CD4-positive, alpha-beta T cell treated with Interleukin-12 subunit alpha and Interleukin-12 subunit beta, for 1 hour (primary cell): ENCODE measurements at places on chromosomes 2 and 18.

GRCh38 chr18:75698861-75699260 lies 271.4 kb upstream of the SMIM21 start:
- no peak for DNase-seq

DNA sequence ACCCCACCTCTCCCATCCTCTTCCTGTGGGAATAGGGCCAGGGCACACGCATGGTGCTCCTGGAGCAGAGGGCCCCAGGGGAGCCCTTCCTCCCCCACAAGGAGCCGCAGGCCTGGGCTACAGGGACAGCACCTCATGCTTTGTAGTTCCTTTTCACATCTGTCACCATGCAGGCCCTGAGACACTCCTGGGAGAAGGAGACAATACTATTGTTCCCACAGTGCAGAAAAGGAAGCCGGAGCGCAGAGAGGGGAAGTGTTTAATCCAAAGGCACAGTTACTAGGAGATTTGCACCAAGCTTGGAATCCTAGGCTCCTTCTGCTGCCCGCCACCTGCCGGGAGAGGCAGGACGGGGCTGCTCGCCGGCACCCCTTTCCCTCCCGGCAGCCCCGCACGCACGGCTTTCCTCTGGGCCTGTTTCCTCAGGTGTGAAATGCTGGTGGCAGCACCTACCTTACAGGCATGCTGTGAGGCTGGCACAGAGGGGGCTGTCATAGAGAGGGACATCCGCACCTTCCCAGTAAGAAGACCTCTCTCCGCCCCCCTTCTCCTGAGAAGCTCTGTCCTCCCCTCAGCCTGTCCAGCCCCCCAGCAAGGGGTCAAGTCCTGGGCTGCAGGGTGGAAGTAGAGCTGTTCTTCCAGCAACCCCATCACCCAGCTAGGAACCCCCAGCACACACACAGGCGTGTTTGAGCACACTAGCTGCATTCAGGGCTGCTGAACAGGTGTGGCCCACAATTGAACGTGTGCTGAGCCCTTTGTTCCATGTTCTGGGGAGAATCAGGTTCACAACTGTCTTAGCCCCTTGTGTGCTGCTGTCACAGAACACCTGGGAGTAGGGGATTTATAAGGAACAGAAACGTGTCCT lies 62.6 kb downstream of the SMAD7 start:
- DNase-seq: no peak

GRCh38 chr18:59268721-59269562 lies 4.3 kb downstream of the RAX start:
- DNase-seq: peak; percentile 7

GRCh38 chr2:109126501-109126860 lies 2.5 kb upstream of the SH3RF3 start:
- no peak for DNase-seq

- no peak for DNase-seq
Observed at GRCh38 chr18:58268849-58269248, 224.8 kb downstream of the NEDD4L start.

DNA sequence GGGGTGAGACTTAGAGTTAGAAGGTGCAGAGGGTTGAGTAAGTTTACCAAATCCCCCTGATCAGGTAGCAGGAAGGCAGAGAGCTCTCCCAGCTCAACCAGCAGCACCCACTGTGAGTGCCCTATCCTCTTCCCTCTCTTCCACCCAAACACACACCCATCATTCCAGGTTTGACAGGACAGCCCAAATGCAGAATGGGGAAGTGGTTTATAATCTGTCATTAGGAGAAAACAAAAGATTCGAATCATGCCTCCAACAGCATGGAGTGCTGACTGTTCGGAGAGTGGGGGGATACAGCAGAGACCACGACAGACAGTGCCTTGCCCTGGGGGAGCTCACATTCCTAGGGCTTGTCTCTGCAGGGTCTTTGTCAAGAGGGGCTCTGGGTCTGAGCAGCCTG lies 11.7 kb downstream of the CXCR2 start:
- no peak for DNase-seq

DNA sequence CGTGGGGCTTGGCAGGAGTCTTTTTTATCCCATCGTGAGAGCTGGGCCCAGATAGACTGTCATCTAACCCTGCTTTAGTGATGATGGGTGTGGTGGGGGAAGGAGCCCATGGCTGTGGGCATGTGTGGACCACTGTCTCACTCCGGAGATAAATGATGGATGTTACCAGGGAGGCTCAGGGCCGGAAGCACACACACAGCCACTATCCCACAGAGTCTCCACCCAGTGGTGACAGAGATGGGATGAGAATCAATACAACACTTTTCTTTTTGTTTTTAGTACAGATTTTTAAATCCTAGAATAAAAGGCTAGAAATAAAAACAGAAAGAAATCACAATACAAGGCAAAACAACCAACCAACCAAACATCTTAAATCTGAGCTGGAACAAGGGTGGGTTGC lies 233.4 kb downstream of the SOX11 start:
- no peak for DNase-seq

- no peak for DNase-seq
Observed at GRCh38 chr2:235570256-235570655, 76.4 kb downstream of the AGAP1 start.

GRCh38 chr2:88199912-88200682 lies 30.0 kb downstream of the THNSL2 start:
- peak; percentile 23 for DNase-seq

- no peak for DNase-seq
Observed at GRCh38 chr2:42847596-42848151, 55.3 kb upstream of the HAAO start.

GRCh38 chr2:53640466-53640865 lies 127.1 kb upstream of the CHAC2 start:
- no peak for DNase-seq

DNA sequence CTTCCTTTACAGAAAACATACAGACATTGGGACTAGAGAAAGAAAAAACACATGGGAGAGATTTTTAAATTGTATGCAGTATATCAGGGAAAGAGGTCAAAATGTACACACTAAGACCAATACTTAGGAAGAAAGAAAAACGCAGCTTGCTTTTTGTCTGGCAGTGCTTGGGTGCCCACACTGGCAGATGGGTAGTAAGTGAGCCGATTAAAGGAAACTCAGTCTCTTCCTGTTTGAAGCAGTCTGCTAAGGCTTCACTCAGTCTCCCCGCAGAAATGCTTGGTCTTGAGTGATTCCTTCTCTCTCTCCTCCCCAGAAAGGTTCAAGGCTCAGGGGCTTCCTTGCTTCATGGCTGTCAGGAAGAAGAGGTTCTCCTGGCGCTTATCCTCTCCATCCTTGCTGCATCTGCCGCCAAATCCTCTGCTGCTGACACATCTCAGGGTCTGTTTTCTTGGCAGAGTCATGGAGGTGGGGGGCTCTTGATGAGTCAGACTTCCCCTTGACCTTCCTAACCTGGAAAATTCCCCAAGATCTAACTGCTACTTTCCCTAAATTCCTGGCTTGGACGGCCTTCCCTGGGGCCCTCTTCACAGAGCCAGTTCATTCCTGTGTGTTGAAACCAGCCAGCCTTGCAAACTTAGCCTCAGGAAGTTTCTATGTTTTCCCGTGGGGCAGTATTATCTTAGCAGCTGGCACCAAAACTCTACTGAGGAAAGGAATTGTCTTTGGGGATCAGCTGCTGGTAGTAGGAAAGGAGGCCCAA lies 10.5 kb upstream of the TMSB10 start:
- peak; percentile 44 for DNase-seq

GRCh38 chr2:133380991-133381390 lies 187.3 kb downstream of the NCKAP5 start:
- DNase-seq: no peak

DNA sequence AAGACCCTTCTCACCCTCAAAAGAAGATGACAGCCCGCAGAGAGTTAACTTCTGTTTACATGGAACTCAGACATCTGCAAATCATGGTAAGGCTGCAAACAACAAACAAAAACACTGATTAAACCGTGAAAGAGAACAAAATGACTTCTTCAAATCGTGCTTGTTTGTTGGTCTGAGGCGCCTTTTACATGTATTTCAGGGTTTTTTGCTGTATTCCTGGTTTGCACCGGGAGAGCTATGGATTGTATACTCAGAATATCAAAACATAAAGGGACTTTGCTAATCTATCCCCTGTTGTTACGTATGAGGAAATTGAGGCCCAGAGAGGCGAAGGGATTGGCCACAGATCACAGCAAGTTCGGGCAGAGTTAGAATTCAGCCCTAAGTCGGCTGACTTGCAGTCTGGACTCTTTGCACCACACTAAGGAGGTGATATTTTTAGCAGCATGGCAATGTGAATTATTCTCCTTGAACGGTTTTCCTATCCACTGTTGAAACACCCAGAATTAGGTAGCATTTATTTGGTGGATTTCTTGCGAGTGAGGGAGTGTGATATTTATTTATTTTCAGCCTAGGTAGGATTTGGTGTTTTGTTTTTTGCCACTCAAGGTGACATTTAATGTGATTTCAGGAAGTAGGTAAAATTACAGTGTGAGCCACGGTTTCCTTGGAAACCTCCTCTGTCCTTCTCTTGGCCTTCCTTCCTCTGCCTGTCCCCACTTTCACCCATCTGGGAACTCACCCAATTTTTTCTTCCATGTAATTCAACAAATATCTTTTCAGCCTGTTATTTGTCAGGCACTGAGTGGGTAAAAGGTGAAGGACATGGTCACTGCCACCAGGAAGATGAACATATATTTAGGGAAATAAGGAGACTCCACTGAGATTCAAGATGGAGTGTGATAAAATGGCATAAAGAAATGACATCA lies 980 bp upstream of the PDE6D start:
- peak; percentile 50 for DNase-seq

DNA sequence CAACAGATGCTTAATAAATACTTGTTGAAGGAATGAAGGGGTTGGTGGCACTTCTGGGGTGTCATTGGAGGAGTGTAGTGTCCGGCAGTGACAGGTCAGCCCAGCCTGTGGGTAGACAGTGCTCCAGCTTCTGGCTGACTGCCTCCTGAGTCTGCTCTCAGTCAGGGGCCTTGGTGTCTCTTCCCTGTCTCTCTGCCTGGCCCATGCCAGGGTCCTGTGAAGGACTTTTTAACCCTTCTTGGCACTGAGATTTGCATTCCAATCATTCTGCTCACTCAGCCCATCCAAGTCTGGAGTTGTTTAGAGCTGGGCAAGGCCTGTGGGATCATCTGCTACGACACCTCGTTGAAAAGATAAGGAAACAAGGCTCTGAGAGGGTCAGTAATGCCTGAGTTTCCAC lies 1.4 kb upstream of the KCNK3 start:
- no peak for DNase-seq

- no peak for DNase-seq
Observed at GRCh38 chr2:141824790-141825189, 306.0 kb downstream of the LRP1B start.

- no peak for DNase-seq
Observed at GRCh38 chr2:129748653-129749052, 230.8 kb upstream of the RAB6C start.

DNA sequence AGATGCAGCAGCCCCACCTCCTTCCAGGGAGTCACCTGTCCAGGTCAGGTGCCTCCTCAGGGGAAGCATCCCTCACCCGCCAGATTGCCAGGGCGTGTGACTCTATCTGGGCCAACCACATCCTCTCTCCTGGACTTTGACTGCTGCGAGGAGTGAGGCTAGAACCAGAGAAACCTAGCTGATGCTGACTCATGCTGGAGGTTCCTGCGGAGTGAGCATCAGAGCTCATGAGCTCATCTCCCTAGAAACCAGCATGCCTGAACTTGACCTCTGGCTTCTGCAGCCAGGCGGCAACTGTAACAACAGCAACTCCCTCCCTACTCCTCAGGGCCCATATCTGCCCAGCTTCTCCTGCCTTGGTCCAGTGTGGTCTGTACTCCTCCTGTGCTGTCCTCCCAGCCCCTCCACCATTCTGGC lies 28.3 kb upstream of the NT5DC4 start:
- peak; percentile 57 for DNase-seq

DNA sequence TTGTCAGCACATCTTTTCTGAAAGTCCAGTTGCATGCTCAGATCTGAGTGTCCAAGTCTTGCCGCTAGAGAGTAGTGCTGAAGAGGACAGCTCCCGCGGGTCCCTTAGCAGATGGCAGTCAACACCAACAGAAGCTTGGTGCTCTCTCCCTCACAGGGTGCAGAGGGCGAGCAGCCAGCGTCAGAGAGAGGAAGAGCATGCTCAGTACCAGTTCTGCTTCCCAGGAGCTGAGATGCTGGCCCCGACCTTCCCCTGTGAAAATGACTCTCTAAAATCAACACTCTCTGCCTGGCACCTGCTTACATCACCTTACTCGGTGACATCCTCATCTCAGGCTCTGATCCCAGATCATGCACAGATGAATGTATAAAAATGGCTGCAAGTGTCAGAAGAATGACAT lies 86.0 kb upstream of the TWIST2 start:
- DNase-seq: no peak

DNA sequence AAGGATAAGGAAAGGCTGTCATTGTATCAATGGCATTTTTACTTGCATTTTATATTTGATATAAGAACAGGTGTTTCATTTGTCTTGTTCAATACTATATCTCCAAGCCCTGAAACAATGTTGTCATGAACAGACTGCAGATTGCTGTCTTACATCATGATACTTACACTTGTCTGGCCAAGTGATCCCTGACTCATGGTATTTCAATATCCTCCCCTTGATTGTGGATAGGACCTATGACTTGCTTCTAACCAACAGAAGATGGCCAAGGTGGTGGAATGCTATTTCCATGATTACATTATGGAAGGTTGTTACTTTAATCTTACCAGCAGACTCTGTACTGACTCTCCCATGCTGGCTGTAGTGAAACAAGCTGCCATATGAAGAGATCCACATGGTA lies 471.1 kb downstream of the CCDC85A start:
- DNase-seq: no peak

- no peak for DNase-seq
Observed at GRCh38 chr2:29528891-29529520, 392.4 kb downstream of the ALK start.

GRCh38 chr2:229601396-229601795 lies 113.0 kb downstream of the DNER start:
- no peak for DNase-seq

GRCh38 chr18:58024139-58024538 lies 19.9 kb upstream of the NEDD4L start:
- no peak for DNase-seq

- no peak for DNase-seq
Observed at GRCh38 chr2:219645631-219646527, 18.4 kb downstream of the SLC4A3 start.

DNA sequence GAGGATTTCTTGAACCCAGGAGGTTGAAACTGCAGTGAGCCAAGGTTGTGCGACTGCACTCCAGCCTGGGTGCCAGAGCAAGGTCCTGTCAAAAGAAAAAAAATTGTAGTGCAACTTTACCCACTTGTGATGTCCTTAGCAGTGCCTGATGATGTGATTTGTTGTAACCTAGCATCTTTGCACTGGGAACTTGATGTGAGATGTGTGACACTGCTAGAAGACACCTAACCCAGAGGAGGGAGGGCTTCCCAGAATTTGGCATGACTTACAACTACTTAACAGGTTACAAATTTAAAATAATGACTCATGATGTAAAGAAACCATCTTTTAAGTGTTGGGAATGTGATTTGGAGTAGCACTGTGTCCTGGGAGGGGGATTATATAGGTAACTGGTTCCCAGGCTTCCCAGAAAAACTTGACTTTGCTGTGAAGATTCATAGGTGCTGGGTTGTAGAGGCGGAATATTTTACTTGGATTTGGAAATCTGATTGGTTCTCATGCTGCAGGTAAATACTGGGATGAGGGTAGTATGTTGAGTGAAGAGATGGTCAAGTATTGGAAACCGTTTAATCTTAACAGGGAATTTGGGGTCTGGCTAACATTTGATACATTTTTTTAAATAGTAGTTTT lies 3.7 kb downstream of the EEF1B2 start:
- no peak for DNase-seq
